ENCODE measurements at places on chromosomes 5 and 9.
A peak's percentile ranks its signal among the peaks of the same experiment; 100 is the strongest.

- no peak for DNase-seq
Measured at GRCh38 chr5:96227957-96228356, 205.1 kb downstream of the PCSK1 start.

DNA sequence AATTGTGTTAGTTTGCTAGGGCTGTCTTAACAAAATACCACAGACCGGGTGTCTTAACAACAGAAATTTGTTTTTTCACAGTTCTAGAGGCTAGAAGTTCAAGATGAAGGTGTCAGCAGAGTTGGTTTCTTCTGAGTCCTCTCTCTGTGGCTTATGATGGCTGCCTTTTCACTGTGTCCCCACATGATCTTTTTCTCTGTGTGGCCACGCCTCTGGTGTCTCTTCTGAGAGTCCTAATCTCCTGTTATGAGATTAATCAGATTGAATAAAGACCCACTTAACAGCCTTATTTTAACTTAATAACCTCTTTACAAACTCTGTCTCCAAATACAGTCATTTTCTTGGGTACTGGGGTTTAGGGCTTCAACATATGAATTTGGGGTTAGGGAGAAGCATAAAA, 561.1 kb downstream of the NR2F1-AS1 start:
- no peak for DNase-seq

GRCh38 chr9:83346655-83347420, 191.4 kb downstream of the FRMD3 start:
- no peak for DNase-seq

GRCh38 chr5:141848744-141849414, 29.3 kb downstream of the PCDH1 start:
- peak; percentile 50 for DNase-seq

DNA sequence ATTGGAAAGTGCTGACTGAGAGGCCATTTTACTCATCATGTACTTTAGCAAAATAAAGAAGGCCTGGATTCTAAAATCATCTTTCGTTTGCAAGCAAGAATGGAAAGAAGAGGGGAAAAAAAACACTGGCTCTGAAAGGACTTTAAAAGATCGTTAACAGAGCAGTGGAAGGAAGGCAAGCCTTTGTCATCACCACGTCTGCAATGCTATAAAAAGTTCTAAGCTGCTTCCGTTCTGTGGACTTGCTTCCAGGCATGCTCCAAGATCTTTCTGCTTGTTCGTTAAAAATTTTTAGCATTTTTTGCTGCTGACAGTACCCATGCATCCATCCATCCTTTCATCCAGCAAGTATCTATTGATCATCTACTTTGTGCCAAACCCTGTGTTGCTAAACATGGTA, 226.5 kb downstream of the GABBR2 start:
- DNase-seq: no peak

- DNase-seq: no peak
Measured at GRCh38 chr9:125608489-125609224, 98.4 kb downstream of the MAPKAP1 start.

DNA sequence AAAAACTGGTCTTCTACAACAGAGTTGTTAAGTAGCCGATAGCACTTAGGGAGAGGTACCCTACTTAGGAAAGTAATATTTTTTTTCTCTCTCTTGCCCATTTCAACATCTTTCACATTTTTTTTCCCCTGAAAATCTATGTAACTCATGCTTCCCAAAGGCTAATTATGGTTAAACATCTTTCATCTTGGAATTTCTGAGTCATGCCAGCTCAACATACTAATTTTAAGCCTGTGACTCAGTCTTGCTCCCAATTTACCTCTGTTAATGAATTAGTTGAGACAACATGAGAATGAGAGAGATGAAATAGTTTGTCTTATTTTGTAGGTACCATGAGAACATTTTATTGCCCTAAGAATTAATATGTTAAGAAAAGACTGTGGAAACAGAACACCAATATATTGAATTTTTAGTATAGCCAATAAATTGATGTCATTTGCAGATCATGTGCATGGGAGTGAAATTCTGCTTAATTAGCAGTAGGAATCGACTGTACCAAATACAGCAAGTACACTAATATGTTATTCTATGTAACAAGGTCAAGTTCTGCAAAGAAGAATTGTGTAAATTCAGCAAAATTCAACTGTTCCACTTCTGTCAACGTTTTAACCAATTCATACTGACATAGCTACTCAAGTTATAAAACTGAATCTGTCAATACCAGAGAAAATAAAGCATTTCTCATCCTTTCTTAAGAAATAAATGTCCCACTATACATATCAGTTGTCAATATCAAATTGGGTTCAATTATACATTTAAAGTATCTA, 550.0 kb downstream of the PTPRD start:
- DNase-seq: peak; percentile 89

GRCh38 chr9:14415947-14416346, 102.0 kb upstream of the NFIB start:
- no peak for DNase-seq

DNA sequence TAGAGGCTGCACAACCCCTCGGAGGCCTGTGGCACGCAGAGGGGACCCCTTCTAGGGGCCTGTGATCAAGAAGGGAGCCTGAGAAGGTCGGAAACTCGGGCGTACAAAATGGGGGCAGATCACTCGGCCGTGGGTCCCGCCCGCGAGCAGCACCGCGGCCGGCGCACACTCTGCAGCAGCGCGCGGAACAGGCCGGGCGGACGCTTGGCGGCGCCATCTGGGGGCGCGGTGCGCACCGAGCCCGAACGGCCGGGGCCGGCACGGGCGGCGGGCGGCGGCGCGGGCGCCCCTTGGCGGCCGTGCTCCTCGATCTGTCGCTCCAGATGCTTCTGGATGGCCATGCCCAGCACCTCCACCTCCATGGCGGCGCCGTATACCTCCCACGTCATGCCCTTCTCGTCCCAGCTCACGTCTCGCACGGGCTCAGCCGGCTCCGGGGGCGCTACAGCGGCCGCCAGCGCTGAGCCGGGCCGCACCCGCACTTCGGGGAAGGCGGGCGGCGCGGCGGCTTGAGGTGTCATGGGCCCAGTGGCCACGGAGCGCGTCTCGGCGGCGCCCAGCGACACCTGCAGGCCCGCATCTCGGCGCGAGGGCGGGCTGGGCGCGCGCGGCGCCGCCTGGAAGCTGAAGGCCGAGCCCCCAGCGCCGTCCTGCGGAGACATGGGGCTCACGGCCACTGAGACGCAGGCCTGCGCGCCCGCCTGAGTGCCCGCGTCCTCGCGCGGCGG, 13.1 kb downstream of the GPRIN1 start:
- no peak for DNase-seq

- DNase-seq: no peak
Measured at GRCh38 chr5:17709011-17709710, 74.9 kb downstream of the TAF11L14 start.

- DNase-seq: no peak
Measured at GRCh38 chr9:80797831-80798688, 891.3 kb downstream of the TLE1 start.

DNA sequence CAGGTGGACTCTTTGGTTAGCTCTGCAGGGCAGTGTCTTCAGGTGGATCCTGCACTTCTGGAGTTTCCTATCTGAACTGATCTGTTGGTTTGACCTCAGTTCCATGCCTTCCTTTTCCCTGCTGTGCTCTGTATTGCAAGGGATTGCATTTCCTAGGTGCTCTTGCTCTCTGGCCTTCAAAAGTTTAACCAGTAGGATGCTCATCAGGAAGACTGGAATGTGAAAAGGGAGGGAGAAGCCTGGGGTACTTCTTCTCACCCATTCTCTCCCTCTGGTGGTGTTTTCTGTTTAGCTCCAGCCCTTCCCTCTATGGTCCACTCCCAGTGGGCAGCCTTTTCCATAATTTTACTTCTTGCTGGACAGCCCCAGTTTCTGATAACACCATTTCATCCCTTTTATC, 78.5 kb downstream of the ZNF618 start:
- DNase-seq: no peak

GRCh38 chr9:81656004-81656403, 33.3 kb downstream of the TLE1 start:
- DNase-seq: no peak

GRCh38 chr5:143248822-143249579, 154.5 kb downstream of the NR3C1 start:
- DNase-seq: peak; percentile 75

DNA sequence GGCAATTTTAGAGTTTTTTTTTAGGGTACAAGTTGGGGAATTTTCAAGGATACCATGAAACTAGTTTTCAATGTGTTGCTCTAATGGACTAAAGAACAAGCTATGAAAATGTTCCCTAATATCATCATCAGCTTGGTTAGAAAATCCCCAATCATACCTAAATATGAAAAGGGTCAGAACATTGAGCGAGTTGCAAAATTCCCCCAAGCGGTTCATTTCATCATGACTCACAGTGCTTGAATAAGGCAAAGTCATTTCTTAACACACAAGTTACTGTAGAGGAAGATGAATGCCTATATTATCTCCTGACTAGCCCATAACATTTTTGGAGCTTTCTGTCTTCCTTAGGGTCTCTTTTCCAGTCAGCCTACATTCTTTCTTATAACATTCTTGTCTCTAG, 62.7 kb downstream of the ST8SIA4 start:
- peak; percentile 21 for DNase-seq

DNA sequence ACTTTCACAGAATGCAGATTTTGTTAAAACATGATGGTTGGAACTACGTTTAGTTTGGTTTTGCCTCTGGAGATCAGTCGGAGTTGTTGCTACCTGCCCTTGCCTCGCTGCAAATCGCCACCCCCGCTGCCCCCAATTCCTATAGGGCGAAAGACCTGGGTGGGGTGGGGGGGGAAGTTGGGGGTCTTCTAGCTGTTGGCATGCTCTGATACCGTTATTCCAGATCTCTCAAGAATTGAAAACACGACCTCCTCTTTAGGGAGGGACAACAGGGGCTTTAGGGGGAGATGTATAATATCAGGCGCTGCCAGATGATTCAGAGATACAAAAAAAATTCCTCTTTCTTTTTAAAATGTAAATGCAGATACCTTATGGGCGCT, 36.4 kb upstream of the NFIB start:
- no peak for DNase-seq

- DNase-seq: peak; percentile 20
Measured at GRCh38 chr5:958701-959571, 49.7 kb upstream of the NKD2 start.

DNA sequence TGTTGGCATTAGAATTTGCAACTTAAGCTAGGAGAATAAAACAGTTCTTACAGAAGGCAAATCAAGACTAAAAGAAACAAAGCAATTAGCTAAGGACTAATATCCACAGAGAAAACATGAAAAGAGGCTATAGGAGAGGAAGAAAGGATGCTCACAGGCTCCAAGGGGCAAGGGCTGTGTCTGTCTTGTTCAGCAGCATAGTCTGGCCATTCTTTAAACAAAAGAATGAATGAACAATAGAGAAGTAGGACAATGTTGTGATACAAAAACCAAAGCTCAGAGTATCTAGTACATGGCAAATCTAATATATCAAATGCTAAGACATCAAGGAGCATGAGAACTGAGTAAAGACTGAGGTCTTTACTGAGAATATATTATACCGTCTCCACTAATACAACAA, 39.5 kb downstream of the PLPP1 start:
- DNase-seq: no peak

DNA sequence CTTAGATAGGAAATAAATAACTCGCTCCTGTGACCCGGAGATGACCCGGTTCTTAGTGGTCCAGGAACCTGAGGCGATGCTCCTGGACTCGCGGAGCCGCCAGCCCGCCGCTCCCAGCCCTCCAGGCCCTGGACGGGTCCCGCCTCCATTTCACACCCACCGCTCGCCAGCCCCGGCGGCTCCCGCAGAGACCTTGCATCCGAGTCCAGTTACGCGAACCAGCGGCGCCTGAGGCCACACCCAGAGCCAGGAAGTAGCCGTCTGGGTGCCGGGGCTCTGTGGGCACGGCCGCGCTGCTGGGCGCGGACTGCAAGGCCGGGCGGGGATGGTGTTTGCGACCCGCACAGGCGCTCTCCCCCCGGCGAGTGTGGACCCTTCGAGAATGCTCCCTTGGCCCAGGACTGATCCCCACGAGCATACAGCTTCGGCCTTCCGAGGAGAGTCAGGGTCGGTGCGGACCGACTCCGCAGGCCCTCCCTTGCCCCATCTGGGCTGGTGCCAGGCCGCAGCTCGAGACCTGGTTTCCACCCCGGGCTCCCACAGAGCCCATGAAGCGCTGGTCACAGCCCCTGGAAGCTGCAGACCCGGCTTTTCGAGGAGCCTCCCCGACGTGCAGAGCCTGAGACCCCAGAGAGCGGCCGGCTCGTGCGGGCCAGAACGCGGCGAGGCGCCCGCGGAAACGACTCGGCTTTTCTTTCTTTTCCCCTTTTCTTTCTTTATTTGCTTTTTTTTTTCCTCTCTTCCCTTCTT, 5.2 kb upstream of the BARX1 start:
- DNase-seq: no peak

GRCh38 chr9:16060436-16061129, 507.7 kb downstream of the CCDC171 start:
- DNase-seq: no peak

- DNase-seq: peak; percentile 83
Measured at GRCh38 chr5:166370928-166371690, 1920.3 kb upstream of the WWC1 start.

GRCh38 chr5:146107901-146108300, 2.5 kb upstream of the PLAC8L1 start:
- peak; percentile 10 for DNase-seq

GRCh38 chr9:127776195-127776923, 2.1 kb downstream of the SH2D3C start:
- DNase-seq: peak; percentile 80

- no peak for DNase-seq
Measured at GRCh38 chr5:10726913-10727517, 34.0 kb downstream of the DAP start.

DNA sequence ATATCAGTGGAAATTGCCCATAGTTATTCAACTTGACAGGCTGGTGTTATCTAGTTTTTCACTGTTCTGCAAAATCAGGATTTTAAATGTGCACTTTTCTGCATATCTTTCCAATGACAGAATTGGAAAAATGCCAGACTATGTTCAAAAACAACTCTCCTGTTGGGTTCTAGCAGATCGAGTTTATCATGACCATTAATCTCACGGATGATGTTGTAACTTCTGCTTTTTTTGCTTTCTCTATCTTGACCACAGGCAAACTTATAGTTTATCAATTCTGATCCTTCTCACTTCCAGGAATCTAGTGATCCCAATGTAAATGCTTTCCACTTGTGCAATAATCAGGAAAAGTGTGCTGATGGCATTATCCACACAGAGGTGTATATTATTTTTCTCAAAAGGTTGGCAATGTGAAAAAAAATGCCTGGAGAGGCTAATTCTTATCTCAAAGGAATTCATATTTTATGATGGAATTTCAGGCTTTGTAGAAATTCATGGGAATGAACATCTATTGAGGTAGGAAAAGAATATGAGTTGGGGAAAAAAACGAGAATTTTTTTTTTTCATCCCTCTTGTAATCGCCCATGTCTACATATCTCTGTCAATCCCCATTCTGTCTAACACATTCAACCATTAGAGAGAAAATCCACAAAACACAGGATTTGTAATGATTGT, 73.6 kb upstream of the DAB2 start:
- peak; percentile 94 for DNase-seq

All from OCI-M1 (cell line).